ENCODE measurements at places on chromosomes 16 and 17. TPM values are rescaled to one million over a fixed set of nuclear protein-coding genes. Genes with fewer than 3 reads are reported as not detected.

DNA sequence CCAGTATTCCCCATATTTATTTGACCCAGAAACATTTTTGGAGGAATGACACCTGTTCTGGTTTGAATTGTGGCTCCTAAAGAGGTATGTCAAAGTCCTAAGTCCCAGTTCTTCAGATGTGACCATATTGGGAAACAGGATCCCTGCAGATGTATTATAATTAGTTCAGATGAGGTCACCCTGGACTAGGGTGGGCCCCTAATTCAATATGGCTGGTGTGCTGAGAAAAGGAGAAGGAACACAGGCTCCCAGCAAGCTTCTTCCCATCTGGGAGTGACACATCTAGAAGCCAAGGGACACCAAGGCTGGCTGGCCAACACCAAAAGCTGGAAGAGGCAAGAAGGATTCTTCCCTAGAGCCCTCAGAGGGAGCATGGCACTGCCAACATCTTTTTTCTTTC, 3.8 kb upstream of the GCSH start:
- DNase-seq, result no peak

Gene PTX4
- not detected for total RNA-seq

Gene MT1G
- total RNA-seq, result not detected

Gene ENPP7
- not detected for total RNA-seq

- DNase-seq, result no peak
These were observed 104.4 kb downstream of the VPS53 start for GRCh38 chr17:610276-610675.

DNA sequence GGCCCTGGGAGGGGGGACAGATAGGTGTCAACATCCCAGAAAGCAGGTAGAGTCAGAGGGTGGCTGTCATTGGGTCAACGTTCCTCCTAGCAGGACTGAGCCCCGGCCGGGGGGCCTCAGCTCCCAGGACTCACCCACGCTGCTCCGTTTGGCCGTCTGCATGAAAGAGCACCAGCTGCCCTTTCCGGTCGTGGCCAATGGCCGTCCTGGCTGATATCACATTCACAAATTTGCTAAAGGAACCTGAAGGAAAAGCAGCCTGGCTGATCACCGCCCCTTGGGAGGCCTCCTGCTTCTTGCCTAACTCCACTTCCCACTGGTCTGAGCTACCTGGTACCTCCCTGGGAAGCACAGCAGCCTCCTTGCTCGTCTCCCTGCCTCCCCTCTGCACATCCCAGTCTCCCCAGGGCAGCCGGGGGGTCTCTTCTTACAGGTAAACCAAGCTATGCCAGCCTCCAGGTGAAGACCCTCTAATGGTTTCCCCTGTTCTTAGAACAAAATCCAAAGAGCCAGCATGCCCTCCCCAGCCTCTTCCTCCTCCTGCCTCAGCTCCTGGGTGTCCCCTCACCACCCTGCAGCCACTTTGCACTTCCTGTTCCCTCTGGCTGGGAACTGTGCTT, 3.4 kb downstream of the NAGPA start:
- no peak for DNase-seq

DNA sequence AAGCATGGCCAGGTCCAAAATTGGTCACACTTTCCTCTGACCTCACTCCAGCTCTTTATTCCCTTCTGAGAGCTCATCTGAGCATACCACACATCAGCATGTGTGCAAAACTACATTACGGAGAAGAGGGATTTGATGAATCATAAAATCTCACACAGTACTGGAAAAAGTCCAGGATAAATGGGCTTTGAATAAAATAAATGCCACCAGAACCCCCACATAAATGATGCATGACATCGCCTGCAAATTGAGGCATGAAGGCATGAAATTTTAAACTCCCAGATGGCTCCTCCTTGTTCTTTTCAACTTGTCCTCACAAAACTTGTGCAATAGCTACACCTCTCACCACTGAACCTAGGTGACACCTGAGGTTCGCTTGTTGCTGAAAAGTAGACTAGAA, 439.5 kb downstream of the CA10 start:
- no peak for DNase-seq
